Aorta (tissue), 5 donors: ENCODE measurements at places on chromosomes 5 and 9. TPM values are rescaled to one million over a fixed set of nuclear protein-coding genes. Genes with fewer than 3 reads are reported as not detected.

DNA sequence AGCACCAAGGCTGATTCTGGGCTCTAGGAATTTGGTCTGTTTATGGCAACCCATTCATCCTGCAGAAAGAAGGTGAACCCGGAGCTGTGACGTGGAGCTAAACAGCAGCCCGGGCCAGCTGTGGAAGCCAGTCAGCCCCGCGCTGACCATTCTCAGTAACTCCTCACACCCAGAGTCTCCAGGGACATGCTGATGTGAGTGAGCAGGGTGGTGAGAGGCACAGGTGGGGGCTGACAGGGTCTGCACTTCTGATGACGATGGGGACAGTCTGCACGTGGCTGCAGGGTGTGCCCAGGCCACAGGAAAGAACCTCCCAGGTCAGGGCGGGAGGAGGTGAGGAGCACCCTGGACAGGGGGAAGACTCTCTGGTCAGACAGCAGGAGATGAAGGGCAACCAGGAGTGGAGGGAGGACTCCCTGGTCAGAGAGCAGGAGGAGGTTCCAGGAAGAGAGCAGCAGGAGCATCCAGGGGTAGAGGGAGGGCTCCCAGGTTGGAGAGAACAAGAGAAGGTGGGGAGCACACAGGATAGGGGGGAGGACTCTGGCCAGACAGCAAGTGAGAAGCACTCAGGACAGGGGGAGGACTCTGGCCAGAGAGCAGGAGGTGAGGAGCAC lies 26.1 kb upstream of the SLC6A3 start:
- DNase-seq: peak; percentile 55
- H3K4me1 ChIP-seq: no peaks in the 10 kb centered on the region

The ARRDC1 gene
- polyA plus RNA-seq: 58.9 TPM

DNA sequence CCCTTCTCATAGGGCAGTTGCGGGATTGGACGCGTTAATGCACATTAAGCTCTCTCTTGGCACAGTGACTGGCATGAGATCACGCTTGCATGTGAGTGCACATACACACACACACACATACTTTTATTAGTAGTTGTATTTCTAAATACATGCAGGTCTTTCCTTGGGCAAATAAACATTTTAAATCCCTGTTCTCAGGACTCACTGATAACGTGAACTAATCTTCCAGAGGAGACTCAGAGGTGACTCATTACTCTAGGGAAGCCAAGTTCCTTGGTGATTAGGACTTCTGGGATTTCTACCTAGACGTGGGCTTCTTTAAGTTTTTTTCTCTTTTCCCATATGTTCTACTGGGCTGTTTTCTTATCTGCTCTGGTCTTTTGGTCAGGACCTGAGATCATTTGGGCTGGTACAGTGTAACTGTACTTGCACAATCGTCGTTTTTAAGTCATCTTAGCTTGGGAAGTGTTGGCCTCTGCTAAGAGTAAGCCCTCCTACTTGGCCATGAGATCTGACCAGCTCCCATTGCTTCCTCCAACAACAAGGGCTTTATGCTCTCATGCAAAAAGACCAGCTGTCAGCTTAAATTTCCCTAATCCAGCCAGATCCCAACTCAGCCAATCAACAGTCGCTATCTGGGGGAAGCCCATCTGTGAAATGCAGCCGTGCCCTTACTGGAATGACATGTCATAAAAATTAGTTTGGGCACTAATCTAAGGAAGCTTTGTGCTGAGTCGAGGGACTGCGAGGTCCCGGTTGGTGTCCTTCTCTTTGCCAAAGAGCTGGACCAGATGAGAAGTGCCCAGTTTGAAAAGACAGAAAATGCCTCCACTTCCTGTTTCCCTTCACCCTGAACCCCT lies 176.4 kb upstream of the ANKRD55 start:
- DNase-seq: no peak
- H3K4me3 ChIP-seq: no peak overlapping the region
- H3K27ac ChIP-seq: no peak overlapping the region
- H3K27me3 ChIP-seq: no peaks in the 10 kb centered on the region
- peaks cover 2% of the 10 kb centered on the region for H3K4me1 ChIP-seq
- H3K36me3 ChIP-seq: no peaks in the 10 kb centered on the region

GRCh38 chr5:112087222-112087621 lies 330.2 kb upstream of the NREP start:
- no peaks in the 10 kb centered on the region for H3K4me1 ChIP-seq
- DNase-seq: no peak
- H3K27ac ChIP-seq: no peak overlapping the region
- H3K36me3 ChIP-seq: no peaks in the 10 kb centered on the region
- H3K27me3 ChIP-seq: no peaks in the 10 kb centered on the region

The LRRC26 gene
- not detected for polyA plus RNA-seq

- H3K36me3 ChIP-seq: no peaks in the 10 kb centered on the region
- DNase-seq: no peak
- H3K27ac ChIP-seq: no peak overlapping the region
- H3K27me3 ChIP-seq: no peaks in the 10 kb centered on the region
- no peak overlapping the region for H3K4me3 ChIP-seq
Measured at GRCh38 chr9:89174291-89174690, 4.3 kb downstream of the SHC3 start.

GRCh38 chr5:39151745-39152144 lies 67.6 kb downstream of the FYB1 start:
- H3K4me3 ChIP-seq: no peak overlapping the region
- H3K36me3 ChIP-seq: no peaks in the 10 kb centered on the region
- H3K4me1 ChIP-seq: no peaks in the 10 kb centered on the region
- H3K27ac ChIP-seq: no peak overlapping the region

- no peaks in the 10 kb centered on the region for H3K36me3 ChIP-seq
- H3K4me1 ChIP-seq: no peaks in the 10 kb centered on the region
- no peak overlapping the region for H3K27ac ChIP-seq
- DNase-seq: no peak
- no peaks in the 10 kb centered on the region for H3K27me3 ChIP-seq
Measured at GRCh38 chr9:107170801-107171200, 112.3 kb upstream of the RAD23B start.

- no peak for DNase-seq
- H3K27ac ChIP-seq: no peak overlapping the region
- H3K4me3 ChIP-seq: no peak overlapping the region
- peaks cover 4% of the 10 kb centered on the region for H3K36me3 ChIP-seq
- no peaks in the 10 kb centered on the region for H3K27me3 ChIP-seq
- H3K4me1 ChIP-seq: no peaks in the 10 kb centered on the region
Measured at GRCh38 chr9:120854596-120855327, 12.0 kb upstream of the PSMD5 start.

- no peaks in the 10 kb centered on the region for H3K27me3 ChIP-seq
- no peak overlapping the region for H3K4me3 ChIP-seq
- no peak for DNase-seq
- no peaks in the 10 kb centered on the region for H3K36me3 ChIP-seq
- H3K4me1 ChIP-seq: no peaks in the 10 kb centered on the region
- peak overlapping the region; percentile 92 for H3K27ac ChIP-seq
Measured at GRCh38 chr5:6703806-6704205, 9.4 kb upstream of the TENT4A start.

GRCh38 chr9:34498553-34498952 lies 24.2 kb downstream of the ENHO start:
- no peaks in the 10 kb centered on the region for H3K27me3 ChIP-seq
- H3K36me3 ChIP-seq: no peaks in the 10 kb centered on the region
- no peak overlapping the region for H3K4me3 ChIP-seq
- no peak overlapping the region for H3K27ac ChIP-seq

DNA sequence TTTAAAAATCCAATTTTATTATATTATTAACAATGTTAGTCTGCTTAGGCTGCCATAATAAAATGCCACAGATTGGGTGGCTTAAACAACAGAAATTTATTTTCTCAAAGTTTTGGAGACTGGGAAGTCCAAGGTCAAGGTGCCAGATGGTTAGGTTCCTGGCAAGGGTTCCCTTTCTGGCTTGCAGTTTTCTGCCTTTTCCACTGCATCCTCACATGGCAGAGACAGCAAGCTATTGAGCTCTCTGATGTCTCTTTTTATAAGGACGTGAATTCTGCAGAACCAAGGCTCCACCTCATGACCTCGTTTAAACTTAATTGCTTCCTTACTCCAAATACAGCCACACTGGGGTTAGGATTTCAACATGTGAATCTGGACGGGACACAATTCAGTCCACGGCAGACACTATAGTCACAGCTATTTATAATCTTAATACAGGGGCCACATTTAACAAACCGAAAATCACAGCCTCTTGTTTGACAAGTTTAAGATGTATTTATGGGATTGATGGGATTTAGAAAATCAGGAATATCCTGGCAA lies 174.9 kb upstream of the PUM3 start:
- no peak for DNase-seq
- H3K4me3 ChIP-seq: no peak overlapping the region
- no peaks in the 10 kb centered on the region for H3K36me3 ChIP-seq
- H3K4me1 ChIP-seq: no peaks in the 10 kb centered on the region
- H3K27me3 ChIP-seq: no peaks in the 10 kb centered on the region

GRCh38 chr9:137237759-137238726 lies 3.0 kb upstream of the TUBB4B start:
- no peak overlapping the region for H3K4me3 ChIP-seq
- H3K36me3 ChIP-seq: no peaks in the 10 kb centered on the region
- no peaks in the 10 kb centered on the region for H3K27me3 ChIP-seq
- no peak overlapping the region for H3K27ac ChIP-seq

GRCh38 chr5:173973616-173973969 lies 15.4 kb upstream of the C5orf47 start:
- H3K36me3 ChIP-seq: no peaks in the 10 kb centered on the region
- peaks cover 1% of the 10 kb centered on the region for H3K4me1 ChIP-seq
- H3K4me3 ChIP-seq: no peak overlapping the region

The TCF7 gene
- 0.54 TPM for polyA plus RNA-seq

DNA sequence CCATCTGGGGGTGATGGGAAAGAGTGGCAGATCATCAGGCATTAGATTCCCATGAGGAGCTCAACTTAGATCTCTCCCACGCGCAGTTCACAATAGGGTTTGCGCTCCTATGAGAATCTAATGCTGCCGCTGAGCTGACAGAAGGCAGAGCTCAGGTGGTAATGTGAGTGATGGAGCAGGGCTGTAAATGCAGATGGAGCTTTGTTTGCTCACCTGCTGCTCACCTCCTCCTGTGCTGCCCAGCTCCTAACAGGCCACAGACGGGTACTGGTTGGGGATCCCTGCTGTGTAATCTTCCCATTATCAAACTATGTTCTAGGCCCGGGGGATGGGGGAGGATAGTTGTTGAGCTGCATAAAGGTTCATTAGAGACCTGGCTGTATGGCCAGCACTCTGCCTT lies 58.4 kb downstream of the UGCG start:
- no peaks in the 10 kb centered on the region for H3K36me3 ChIP-seq
- H3K4me1 ChIP-seq: no peaks in the 10 kb centered on the region
- no peaks in the 10 kb centered on the region for H3K27me3 ChIP-seq
- no peak for DNase-seq
- no peak overlapping the region for H3K27ac ChIP-seq

GRCh38 chr5:153498516-153498915 lies 8.0 kb downstream of the GRIA1 start:
- no peaks in the 10 kb centered on the region for H3K27me3 ChIP-seq
- H3K4me1 ChIP-seq: no peaks in the 10 kb centered on the region
- no peak for DNase-seq
- no peak overlapping the region for H3K4me3 ChIP-seq
- no peak overlapping the region for H3K27ac ChIP-seq

- no peak overlapping the region for H3K27ac ChIP-seq
- no peak overlapping the region for H3K4me3 ChIP-seq
- no peaks in the 10 kb centered on the region for H3K27me3 ChIP-seq
- DNase-seq: no peak
- peaks cover 8% of the 10 kb centered on the region for H3K4me1 ChIP-seq
Measured at GRCh38 chr9:70385426-70385825, 29.0 kb downstream of the KLF9 start.
